ENCODE measurements at places on chromosomes 5 and 9.

- no peak for DNase-seq
Observed at GRCh38 chr5:71778678-71779276, 59.7 kb downstream of the CARTPT start.

DNA sequence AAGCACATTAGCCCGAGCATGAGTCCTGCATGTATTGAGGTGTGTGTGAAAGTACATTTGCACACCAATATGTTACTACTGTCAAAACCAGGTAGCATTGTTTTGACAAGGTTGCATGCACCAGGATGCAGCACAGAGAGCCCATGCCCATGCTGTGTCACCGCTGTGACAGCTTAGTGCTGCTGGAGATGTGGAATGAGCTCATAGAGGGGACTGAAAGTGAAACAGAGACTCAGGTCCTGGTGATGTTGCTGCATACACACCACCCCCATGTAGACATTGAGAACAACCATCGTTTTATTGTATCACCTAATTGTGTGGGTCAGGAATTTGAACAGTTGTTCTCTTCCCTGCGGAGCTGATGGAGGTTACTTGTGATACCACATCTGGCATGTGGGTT, 53.0 kb downstream of the GADD45G start:
- no peak for DNase-seq

DNA sequence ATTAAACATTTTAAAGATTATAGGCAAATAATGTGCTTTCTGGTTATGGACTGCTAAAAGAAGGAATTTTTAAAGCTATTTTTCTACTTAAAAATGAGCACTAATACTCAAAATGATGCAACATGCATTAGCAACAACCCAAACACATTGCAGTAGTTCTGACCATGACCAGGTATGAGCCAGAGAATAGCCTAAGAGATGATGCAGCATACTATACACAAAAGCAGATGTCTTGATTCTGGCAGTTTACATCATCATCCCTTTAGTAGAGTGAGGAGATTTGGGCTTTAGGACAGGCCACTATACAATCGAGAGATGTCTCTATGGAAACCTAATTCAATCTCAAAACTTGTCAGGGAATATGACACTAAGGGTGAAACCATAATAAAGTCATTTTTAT, 307.1 kb downstream of the PRR16 start:
- DNase-seq = no peak

DNA sequence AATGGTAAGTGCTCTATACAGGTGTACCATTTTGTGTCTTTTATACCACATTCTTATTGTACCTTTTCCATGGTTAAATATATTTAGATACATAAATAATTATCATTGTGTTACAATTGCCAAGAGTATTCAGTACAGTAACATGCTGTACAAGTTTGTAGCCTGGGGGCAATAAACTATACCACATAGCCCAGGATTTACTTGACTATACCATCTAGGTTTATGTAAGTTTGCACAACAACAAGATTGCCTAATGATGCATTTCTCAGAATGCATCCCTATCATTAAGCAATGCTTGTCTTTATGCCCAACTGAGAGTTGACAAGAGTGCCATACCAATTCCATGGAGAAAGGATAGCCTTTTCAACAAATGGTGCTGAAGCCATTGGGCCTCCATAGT, 136.7 kb upstream of the PJA2 start:
- no peak for DNase-seq

DNA sequence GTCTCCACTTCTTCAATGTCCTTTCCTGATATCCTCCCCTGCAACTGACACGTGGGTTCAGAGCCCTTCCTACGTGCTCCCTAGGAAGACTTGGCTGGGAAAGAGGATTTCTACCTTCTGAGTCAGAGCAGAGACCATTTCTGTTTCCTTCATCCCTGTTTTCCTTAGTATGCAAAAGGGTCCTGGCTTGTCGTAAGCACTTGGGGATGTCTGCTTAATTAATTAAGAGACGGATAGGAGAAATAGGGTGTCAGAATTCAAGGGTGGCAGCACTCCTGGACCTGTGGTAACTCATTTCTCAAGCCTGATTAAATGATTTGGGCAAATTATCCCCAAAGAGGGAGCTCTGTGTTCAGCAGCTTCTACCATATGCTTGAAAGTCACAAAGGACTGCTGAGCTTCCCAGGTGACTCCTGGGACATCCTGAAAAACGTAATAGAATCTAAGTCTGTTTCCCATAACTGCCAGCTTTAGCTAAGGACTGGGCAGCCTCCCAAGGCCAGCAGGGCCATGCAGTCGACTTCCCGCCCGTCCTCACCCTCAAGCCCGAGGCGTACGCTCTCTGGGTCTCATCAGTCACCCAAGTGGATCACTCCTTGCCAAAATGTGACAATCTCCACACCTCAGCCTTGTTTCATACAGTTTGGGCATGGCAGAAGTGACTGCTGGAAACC, 20.5 kb downstream of the ABCA1 start:
- peak; percentile 71 for DNase-seq

GRCh38 chr9:101458963-101459631, 23.5 kb upstream of the ALDOB start:
- DNase-seq = no peak

GRCh38 chr9:86217076-86217755, 42.2 kb downstream of the C9orf153 start:
- DNase-seq = no peak

DNA sequence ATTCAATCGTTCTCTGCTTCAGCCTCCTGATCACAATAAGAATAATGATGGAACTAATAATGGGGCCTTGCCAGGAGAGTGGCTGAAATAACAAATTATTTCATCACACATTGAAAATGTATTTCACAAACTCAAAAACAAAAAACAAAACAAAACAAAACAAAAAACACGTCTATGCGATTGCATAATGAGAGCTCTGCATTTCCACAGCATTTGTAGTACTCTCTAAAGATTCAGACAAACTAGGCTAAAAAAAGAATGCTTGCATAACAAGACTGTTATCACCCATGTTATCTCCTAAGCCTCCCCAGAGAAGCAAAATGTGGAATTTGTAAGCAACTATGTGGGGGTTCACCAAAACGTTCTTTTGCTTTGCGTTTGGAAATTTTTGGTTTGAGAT, 48.1 kb downstream of the PRELID2 start:
- DNase-seq = no peak

GRCh38 chr9:129402931-129403778, 217.7 kb downstream of the C9orf50 start:
- no peak for DNase-seq

DNA sequence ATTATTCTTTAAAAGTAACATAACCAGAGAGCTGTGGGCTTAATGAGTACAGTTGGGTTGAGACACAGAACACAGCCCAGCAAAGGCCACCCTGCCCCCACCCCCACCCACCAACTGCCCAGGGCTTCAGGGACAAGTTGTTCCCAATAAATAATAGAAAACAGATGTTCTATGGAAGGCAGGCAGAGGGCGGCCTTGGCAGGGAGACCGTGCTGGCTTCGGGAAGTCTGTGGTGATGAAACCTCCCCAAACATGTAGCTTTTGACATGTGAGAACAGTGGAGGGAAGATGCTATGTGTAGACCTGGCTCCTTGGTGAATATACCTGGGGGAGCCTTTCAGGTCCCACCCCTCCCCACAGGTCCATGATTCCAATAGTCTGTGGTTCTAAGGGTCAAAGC, 10.0 kb downstream of the TRAF1 start:
- DNase-seq = peak; percentile 63
